ENCODE measurements at places on chromosomes 2 and 18.

DNA sequence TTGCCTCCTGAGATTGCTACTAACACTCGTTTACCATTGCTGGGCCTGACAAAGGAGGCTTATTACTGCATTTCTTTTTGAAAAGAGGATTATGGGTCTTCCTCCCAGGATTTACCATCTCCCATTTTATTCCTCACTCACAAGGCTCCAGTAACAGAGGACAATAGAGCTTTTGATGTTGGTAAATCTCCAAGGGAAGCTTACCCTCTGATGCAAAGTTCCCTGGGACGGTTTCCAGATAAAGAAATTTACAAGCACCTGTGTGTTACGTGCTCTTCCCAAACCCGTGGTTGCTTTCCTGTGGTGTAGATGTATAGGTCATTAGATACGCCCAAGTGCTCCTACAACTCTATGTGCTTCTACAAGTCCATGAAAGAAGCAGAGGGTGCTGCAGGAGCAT, 17.1 kb downstream of the VSNL1 start:
- no peak for DNase-seq

- DNase-seq, result no peak
Observed at GRCh38 chr18:10515456-10515855, 10.4 kb upstream of the NAPG start.

DNA sequence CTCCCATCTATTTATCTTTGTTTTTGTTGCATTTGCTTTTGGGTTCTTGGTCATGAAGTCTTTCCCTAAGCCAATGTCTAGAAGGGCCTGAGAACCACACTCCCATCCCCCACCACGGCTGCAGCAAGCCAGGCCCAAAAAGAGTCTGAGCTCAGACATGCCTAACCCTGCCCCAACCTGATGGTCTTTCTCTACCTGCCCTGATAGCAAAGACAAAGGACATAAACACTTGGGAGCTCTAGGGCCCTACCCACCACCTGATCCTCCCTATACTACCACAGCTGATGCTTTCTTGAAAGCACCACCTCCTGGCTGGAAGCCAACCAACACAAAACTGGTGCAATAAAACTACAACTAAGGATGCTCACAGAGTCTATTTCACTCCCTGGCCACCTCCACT, 233.4 kb downstream of the WDR7 start:
- DNase-seq, result no peak

- DNase-seq, result peak; percentile 30
Observed at GRCh38 chr2:84458551-84459017, 496 bp downstream of the SUCLG1 start.

- DNase-seq, result no peak
Observed at GRCh38 chr18:21230436-21230835, 11.6 kb upstream of the GREB1L start.

- DNase-seq, result no peak
Observed at GRCh38 chr2:193222454-193222853, 1027.7 kb upstream of the TMEFF2 start.

DNA sequence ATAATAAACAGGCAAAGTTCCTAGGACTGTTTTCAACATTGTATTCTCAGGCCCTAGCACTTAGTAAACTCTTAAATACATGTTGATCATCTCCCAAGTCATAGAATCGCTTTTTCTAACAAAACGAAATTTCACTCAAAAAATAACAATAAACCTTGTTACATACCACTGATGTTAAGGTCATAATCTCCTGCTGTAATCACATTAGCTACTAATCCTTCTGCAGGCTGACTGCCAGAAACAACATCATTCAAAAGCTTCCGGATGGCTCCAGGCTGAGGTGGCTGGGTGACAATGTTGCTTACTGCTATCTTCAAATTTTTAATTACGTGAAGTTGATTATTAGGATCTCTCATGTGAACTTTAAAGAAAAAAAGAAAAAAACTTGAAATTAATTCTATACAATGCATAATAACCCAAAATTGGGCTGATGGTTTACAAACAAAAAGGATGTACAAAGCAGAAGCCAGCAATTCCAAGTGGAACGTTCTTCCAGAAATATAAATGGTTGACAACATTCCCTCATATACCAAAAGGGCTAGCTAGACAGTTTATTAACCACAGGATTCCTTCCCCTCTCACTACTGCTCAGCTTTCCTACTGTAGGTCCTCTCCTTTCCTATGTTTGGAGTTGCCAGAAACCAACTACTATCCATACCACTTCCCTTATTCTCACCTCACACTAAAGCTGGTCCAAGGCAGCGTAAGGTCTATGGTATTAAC, 11.6 kb downstream of the TRAPPC8 start:
- peak; percentile 49 for DNase-seq

DNA sequence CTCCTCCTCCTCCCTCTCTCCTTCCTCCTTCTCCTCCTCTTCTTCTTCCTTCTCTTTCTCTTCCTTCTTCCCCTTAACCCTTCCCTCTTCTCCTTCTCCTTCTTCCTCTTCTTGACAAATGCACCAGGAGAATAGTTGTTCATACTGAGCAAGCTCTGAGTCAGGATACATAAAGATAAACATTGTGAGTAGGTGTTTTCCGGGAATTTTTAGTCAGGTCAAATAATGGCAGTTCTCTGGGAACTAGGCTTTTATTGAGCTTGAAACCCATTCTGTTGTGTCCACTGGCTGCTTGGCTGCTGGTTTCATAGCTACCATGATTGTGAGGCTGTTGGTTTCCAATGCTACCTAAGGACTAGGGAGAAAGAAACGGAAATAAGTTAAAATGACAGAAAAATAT, 1144.7 kb upstream of the DDX18 start:
- no peak for DNase-seq

- no peak for DNase-seq
Observed at GRCh38 chr2:127464470-127465257, 46.4 kb downstream of the PROC start.

DNA sequence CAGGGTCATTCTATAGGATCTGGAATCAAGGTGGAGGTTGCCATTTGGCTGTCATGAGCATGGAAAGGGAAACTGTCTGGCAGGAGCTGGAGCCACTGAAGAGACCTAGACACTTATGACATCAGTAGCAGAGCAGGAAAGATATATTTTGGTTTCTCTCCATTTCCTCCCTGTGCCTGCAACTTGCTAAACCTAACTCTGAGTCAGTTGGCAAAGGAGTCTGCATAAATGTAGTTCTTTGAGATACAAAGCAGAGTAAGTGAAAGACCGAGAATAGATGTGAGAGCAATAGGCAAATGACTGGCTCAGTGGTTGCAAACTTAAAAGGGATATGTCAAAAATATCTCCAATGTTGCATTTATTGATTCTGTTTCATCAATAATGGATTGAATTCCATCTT, 757.7 kb downstream of the KCNJ3 start:
- peak; percentile 18 for DNase-seq

GRCh38 chr18:46751882-46752281, 5.0 kb downstream of the ST8SIA5 start:
- no peak for DNase-seq

DNA sequence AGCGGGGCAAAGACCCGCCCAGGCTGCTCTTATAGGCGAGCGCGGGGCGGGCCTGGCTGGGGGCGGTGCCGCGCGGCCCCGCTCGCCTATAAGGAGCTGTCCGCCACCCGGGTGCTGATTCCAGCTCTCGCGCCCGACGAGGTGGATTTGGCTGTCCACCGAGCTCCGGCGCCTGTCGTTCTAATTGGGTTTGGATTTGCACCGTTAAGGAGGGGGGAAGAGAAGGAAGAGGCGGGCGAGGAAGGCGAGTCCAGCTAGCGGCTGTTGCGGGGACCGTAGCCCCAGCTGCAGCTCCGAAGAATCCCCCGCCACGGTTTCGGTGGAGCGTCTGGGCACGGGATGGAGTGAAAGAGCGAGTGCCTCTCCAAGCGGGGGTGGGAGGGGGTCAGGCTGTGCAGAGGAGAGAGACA, at the start of gene CNTNAP5:
Gene CNTNAP5 (plus strand): TSS at position 117 of the 410 bp plus-strand sequence. CDS start 364 bp downstream, outside the sequence.
- DNase-seq, result no peak

DNA sequence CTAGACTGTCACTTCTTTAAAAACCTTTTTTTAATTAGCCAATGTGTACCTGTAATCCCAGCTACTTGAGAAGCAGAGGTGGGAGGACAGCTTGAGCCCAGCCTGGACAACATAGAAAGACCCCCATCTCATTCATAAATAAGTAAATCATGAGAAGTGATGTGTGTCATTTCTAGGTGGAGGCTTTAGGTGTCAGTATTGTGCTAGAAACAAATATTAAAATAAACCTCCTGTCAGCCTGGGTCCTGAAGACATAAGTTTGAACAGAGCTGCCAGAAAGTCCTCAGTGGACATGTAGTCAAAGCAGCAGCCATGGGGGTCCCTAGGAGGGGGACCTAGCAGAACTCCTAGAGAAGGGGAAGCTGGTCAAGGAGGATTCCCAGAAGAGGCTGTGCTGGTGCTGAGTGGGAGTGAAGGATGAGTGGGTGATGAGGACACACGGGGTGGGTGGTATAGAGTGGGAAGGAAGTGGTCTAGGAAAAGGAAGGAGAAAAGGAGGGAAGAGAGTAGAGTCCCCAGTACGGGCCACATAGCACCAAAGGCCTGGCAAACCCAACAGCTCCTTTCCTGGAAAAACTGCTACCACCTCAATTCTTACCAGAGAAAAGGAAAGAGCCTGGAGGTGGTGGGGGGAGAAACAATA, 316.6 kb upstream of the NCKAP5 start:
- DNase-seq, result peak; percentile 79

GRCh38 chr18:26653943-26654615, 105.7 kb upstream of the KCTD1 start:
- peak; percentile 50 for DNase-seq

DNA sequence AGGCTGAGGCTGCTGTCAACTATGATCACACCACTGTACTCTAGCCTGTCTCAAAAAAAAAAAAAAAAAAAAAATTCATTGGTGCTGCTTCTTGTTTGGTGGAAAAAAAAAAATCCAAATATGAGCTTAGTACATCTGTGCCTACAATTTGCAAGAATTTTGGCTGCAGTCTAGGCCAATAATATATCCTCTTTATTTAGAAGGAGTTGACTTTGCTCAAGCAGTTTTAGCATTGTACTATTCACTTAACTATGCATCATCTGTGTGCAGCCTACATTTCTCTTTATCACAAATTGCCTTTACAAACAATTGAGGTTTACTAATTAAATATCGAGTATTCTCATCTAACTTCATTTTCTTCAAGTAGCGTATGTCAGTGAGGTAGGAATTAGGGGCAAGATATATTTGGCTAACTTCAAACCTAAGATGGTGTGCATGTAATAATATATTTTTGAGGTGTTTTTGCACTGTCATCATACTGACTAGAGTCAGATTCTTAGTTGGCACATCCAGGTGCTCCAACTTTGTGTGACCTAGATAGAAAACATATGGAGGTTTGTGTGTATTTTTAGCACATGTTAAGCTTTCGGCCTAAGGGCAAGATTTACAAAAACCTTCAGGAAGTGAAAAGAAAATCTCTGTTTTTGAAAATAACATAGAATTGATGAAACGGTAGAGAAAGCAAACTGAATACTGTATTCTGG, 51.8 kb downstream of the PMS1 start:
- no peak for DNase-seq

DNA sequence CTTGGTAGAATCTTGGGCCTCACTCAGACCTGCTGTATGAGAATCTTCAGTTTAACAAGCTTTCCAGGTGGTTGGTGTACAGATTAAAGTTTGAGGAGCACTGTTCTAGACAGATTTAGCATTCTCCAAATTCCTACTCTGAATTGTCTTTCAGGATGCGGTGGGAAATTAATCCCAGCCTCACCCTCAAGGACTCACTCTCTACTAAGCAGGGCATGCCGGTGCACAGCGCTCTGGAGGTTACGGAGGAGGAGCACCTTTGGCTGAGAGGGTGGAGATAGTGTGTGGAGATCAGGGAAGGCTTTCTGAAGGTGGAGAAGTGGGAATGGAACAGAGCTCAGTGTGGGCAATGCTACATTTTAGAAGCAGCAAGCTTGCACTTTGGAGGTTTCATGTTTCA, 359.2 kb downstream of the LRATD1 start:
- DNase-seq, result no peak

DNA sequence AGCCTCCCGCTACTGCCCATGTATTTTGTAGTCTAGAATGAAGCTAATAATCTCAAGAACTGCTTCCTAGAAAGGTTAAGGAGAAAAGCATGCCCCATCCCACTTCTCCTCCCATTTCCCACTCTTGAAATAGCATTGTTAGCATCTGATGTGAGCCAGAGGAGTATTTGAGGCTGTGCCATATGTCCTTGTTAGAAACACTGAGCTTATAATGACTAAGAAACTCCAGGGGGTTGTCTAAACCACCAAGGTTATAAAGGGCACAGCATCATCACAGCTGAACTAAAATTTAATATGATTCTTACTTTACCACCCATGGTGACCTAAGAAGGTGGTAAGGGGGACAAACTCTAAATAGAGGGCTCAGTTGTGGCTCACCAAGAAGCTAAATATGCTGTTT, 16.6 kb downstream of the TSPYL6 start:
- no peak for DNase-seq

GRCh38 chr2:99420751-99421299, 69.0 kb downstream of the REV1 start:
- no peak for DNase-seq

GRCh38 chr2:52343010-52343409, 1311.1 kb upstream of the NRXN1 start:
- no peak for DNase-seq

GRCh38 chr2:29376541-29376940, 261.3 kb downstream of the CLIP4 start:
- DNase-seq, result no peak

- DNase-seq, result no peak
Observed at GRCh38 chr2:82234283-82234874, 1929.8 kb upstream of the LRRTM1 start.

GRCh38 chr18:55523001-55523400, 65.0 kb downstream of the TCF4 start:
- no peak for DNase-seq

GRCh38 chr2:127175751-127176354, 44.2 kb downstream of the CYP27C1 start:
- no peak for DNase-seq

DNA sequence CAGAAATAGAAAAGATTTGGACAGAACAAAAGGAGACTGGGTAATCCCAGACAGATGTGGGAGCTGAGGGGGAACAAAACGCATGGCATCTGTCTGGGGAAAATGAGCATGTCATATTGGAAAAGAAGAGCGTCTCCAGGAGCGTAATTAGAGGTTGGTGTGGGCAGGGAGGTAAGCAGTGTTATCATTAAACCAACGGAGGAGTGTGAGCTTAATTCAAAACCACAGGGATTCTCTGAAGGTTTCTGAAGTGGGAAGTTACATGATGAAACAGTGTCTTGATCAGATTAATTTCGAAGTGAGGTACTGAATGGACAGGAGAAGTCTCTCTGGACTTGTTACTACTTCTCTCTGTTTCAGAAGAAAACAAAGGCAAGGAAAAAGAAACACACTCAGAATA, 53.3 kb downstream of the DTNB start:
- DNase-seq, result no peak

- no peak for DNase-seq
Observed at GRCh38 chr2:71538241-71538640, 84.9 kb downstream of the DYSF start.

- DNase-seq, result no peak
Observed at GRCh38 chr2:1649103-1650084, 94.9 kb downstream of the PXDN start.

- DNase-seq, result peak; percentile 50
Observed at GRCh38 chr2:101831351-101831865, 133.9 kb downstream of the MAP4K4 start.
